ENCODE measurements at places on chromosomes 4 and X.

GRCh38 chr4:118740869-118741268 lies 55.7 kb downstream of the METTL14 start:
- DNase-seq: no peak

- no peak for DNase-seq
These were observed 140.8 kb upstream of the AGA start for GRCh38 chr4:177582992-177583391.

DNA sequence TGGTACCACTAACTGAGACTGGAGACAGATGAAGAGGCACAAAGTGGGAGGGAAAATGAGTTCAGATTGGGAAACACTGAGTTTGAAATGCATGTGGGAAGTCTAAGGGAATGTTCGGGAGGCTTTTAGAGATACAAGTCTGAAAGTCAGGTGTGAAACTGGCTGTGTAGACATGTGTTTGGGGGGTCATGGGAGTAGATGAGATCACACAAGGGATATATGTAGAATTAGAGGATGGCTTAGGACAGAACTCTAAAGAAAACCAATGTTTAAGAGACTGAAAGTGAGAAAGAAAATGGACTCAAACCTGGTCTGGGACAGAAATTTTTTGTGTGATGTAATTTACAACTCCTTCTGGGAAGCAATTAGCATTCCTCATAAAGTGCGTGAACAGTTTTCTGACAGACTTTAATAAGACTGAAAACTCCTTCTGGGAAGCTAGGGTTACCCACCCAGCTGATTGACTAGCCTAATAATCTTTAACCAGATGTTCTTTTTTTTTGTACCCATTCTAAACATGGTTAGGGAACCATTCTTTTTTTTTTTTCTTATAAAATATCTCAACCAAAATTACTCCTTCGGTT lies 8.7 kb upstream of the JADE1 start:
- no peak for DNase-seq

DNA sequence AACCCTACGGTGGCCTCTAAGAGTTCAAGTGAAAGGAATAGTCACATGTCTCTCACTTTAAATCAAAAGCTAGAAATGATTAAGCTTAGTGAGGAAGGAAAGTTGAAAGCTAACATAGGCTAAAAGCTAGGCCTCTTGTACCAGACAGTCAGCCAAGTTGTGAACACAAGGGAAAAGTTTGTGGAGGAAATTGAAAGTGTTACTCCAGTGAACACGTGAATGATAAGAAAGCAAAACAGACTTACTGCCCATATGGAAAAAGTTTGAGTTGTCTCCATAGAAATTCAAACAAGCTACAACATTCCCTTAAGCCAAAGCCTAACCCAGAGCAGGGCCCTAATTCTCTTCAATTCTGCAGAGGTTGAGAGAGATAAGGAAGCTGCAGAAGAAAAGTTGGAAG lies 51.5 kb upstream of the RAB9B start:
- no peak for DNase-seq

DNA sequence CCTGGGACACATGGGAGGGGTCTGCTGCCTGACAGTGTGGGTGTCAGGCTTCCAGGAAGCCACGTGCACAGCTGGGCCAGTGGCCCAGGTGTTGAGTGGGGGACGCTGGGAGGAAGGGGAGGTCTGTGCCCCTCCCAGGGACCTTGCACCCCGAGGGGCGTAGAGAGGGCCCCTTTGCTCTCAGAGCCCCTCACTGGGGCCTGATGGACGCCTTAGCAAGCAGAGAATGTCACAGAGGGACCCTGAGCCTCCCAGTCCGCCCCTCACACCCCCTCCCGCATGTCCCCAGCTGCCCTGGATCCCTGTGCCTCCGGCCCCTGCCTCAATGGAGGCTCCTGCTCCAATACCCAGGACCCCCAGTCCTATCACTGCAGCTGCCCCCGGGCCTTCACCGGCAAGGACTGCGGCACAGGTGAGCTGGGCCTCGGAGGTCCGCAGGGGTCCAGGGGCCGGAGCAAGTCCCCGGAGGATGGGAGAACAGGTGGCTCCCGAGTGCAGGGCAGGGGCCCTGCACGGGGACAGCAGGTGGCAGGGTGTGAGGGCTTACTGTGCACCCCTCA lies 2.1 kb downstream of the HGFAC start:
- DNase-seq: no peak

DNA sequence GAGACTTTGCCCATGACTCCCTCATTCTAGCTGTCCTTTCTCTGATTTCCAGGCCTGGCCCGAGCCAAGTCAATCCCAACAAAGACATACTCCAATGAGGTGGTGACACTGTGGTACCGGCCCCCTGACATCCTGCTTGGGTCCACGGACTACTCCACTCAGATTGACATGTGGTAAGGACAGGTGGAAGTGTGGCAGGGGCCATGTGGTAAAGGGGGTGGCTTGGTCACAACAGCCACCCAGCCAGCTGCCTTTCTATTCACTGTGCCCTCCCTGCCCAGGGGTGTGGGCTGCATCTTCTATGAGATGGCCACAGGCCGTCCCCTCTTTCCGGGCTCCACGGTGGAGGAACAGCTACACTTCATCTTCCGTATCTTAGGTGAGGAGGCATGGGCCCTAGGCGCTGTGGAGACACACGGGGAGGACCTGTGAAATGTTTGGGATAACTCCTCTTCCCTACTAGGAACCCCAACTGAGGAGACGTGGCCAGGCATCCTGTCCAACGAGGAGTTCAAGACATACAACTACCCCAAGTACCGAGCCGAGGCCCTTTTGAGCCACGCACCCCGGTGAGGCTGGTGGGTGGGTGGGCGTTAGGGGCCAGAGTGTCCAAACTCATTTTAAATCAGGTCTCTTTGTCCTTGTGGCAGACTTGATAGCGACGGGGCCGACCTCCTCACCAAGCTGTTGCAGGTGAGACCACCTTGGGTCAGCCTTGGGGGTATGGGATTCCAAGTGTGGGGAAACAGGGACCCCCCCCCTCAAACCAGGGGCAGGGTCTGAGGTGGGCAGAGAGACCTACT lies 6.1 kb upstream of the USP11 start:
- no peak for DNase-seq

GRCh38 chr4:78379991-78380729 lies 171.4 kb upstream of the ANXA3 start:
- no peak for DNase-seq

DNA sequence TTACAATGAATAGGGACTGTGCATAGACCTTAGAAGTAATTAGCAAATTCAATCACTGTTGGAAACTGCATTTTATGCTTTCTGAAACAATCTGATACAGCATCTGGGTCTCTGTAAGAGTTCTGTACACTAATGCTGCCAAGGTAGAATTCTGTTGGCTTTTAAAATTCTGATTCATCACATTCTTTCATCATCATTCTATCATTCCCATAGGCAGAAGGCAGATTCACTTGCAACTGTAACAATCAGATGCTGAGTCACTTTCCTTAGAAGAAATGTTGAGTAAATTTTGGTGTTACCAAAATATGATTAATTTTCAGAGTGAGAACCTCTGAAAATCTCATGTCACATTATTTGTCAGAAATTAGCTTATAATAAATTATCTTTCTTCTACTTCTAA lies 267.2 kb downstream of the MAPK10 start:
- no peak for DNase-seq
